ENCODE measurements at places on chromosomes 12 and 14.
A peak's percentile ranks its signal among the peaks of the same experiment; 100 is the strongest.

GRCh38 chr14:77570706-77571268 lies 45.6 kb downstream of the SPTLC2 start:
- DNase-seq = no peak

- peak; percentile 89 for DNase-seq
Measured at GRCh38 chr12:53295070-53295890, at the start of gene PFDN5. PFDN5 (plus strand) TSS chr12:53295542; CDS start chr12:53295568, 26 bp downstream.

- no peak for DNase-seq
Measured at GRCh38 chr12:62629413-62629812, 162.8 kb downstream of the MON2 start.

DNA sequence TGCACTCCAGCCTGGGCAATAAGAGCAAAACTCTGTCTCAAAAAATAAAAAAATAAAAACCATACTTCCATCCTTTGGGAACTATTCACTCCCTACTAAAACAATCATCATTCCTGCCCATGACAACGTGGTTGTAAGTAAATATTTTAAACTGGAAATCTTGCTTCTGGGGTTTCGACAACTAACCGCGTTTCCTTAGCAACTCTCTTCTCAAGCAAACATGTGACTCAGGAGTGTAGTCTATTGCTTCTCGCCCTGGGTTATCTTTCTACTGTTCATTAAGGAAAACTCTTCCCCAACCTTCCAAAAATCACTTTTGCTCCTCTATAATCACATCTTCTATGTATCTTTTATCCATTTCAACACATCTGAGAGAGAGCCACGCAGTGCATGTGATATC lies 21.8 kb downstream of the APPL2 start:
- DNase-seq = no peak

DNA sequence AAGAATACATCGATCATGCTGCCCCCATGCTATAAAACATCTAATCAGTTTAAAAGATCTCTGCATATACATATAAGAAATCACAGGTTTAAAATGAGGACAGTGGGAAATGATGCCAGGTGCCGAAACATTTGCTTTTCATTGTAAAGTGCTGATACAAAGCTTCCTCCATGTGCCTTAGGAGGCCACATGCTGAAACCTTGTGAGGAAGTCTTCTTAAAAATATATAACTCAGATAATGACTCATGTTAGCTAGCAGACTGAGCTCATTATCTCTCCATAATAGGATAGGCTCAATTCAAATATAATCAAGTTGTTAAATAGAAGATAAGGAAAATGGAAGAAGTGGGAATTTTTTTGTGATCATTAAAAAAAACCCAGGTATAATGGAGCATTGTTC lies 65.9 kb downstream of the RFX4 start:
- no peak for DNase-seq

- no peak for DNase-seq
Measured at GRCh38 chr12:47944685-47945340, 18.6 kb upstream of the TMEM106C start.

GRCh38 chr12:77325511-77326236 lies 260.3 kb upstream of the E2F7 start:
- DNase-seq = no peak

GRCh38 chr14:34354556-34354955 lies 107.5 kb downstream of the SPTSSA start:
- DNase-seq = no peak

- DNase-seq = no peak
Measured at GRCh38 chr14:75389679-75390078, 38.1 kb upstream of the JDP2 start.

DNA sequence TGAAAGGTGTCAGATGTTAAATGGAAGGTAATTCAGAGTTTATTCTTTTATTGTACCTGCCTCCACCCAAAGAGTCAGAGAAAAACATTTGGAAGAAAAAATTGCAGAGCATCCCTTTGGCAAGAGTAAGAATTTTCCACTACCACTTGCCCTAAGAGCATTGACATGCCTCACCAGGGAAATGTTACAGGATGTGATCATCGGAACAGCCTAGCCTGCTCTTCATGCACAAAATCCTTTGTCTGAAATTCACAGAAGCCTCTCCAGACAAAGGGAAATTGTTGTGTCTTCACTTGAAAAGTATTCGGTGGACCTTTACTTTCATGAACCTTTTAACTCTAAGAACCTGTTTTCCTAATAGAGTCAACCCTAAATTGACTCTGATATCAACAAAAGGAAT lies 36.9 kb downstream of the ATP2A2 start:
- DNase-seq = no peak

- no peak for DNase-seq
Measured at GRCh38 chr12:95481072-95481471, 7.1 kb downstream of the METAP2 start.

- no peak for DNase-seq
Measured at GRCh38 chr12:48816143-48816854, 2.0 kb upstream of the CACNB3 start.

DNA sequence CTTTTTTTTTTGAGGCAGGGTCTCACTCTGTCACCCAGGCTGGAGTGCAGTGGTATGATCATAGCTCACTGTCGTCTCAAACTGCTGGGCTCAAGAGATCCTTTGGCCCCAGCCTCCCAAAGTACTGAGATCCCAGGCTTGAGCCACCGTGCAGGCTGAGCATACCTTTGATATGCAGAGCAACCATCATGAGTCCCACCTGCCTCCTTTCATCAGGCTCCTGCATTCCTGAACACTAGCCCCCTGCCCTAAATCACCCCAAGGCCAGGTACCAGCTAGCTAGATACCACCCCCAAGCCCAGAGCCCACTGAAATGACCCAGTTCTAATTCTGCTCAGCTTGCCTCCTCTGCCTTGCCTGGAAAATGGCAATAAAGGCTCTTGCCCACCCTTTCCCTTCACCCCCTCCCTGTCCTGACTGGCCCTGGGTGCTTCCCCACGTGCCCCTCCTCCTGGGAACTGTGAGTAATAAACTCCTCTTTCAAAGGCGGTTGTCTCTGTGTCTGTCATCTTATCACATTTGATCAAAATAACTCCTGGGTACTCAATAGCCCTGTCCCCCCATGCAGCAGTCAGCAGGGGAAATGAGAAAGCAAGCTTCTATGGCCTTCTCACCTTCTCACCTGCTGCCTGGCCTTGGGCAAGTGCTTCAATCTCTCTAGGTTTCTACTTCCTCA lies 6.4 kb upstream of the BRF1 start:
- peak; percentile 27 for DNase-seq

GRCh38 chr12:23523339-23523738 lies 426.1 kb downstream of the SOX5 start:
- DNase-seq = no peak

- peak; percentile 79 for DNase-seq
Measured at GRCh38 chr14:20697273-20698017, 8.9 kb downstream of the ANG start.

- DNase-seq = no peak
Measured at GRCh38 chr14:82647088-82647810, 1113.6 kb upstream of the SEL1L start.

DNA sequence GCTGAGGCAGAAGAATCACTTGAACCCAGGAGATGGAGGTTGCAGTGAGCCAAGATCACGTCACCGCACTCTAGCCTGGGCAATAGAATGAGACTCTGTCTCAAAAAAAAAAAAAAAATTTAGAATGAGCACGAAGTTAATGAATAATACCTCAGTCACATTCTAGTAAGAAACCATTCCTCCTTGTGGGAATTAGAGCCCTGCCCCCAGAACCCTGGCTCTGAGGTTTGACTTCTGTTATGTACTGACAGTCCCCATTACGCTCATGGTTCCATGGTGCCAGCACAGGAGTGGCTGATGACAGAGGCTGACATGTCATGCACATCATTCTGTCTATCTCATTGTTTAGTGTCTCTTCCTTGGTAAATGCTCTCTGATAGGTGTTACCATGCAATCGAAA lies 132.6 kb upstream of the FGD4 start:
- DNase-seq = no peak

GRCh38 chr12:61765926-61766325 lies 494.3 kb upstream of the USP15 start:
- DNase-seq = no peak

DNA sequence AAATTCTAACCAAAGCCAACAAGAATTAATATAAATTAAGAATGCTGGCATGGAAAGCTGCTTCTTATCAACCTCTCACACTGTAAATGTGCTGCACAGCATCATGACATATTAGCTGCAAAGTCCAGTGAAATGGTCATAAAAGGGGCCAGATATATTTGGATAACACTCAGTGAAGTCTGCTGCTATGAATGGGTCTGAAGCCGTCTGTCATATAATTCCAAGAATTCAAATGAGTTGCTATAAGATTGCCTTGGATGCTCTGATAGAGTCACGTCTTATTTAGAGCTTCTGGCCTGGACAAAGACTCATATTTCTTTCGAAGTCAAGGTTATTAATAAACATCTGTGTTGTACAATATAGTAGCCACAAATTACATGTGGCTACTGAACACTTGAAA lies 54.3 kb upstream of the OVCH1 start:
- no peak for DNase-seq

DNA sequence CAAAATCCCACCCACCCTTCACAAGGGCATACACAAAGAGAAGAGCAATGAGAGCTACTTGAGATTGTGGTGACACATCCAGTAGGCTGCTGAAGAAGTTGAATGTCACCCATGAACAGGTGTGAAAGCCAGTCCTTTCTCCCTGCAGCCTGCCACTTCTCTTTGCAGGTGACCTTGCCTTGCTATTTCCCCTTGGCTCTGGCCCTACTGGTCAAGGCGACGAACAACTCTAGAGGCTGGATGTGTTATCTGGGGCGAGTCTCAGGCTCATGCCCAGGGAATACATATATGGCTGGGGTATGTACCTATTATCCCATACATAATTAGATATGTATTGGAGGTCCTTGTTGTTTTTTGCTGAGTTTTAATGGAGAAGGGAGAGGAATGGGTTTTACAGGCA lies 70.2 kb upstream of the EGLN3 start:
- no peak for DNase-seq

DNA sequence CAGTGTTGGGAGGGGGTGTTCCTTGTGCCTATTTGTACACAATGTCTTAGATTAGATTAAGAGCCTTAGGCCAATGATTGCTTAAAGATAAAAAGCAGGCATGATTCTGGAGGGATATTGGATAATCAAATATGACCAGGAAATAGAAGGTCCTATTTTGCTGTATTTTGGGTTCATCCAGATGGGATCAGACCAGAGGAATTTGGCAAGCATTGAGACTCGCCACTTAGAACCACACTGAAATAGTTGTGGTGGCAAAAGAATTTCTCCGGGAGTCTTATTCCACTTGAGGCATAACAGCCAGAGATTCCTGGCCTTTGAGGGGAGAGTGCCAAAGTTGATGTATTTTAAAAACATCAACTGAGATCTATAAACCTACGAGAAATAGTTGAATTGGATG lies 327.2 kb downstream of the RAD51B start:
- DNase-seq = no peak

- no peak for DNase-seq
Measured at GRCh38 chr12:122032580-122032979, 10.9 kb downstream of the BCL7A start.

GRCh38 chr12:124721501-124722162 lies 142.0 kb downstream of the SCARB1 start:
- no peak for DNase-seq

DNA sequence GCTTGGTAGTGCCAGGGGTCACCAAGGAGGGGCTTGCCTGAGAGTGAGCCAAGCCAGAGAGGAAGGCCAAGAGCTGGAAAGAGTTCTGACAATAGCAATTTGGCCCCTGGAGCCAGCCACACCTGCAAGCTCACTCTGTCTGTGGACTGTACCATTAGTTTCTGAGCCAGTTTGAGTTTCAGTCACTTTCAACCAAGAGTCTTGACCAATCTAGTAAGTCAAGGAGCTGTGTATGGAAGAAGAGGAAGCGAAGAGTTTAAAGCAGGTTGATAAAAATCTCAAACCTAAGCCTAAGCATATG lies 38.5 kb downstream of the NT5DC3 start:
- DNase-seq = no peak

DNA sequence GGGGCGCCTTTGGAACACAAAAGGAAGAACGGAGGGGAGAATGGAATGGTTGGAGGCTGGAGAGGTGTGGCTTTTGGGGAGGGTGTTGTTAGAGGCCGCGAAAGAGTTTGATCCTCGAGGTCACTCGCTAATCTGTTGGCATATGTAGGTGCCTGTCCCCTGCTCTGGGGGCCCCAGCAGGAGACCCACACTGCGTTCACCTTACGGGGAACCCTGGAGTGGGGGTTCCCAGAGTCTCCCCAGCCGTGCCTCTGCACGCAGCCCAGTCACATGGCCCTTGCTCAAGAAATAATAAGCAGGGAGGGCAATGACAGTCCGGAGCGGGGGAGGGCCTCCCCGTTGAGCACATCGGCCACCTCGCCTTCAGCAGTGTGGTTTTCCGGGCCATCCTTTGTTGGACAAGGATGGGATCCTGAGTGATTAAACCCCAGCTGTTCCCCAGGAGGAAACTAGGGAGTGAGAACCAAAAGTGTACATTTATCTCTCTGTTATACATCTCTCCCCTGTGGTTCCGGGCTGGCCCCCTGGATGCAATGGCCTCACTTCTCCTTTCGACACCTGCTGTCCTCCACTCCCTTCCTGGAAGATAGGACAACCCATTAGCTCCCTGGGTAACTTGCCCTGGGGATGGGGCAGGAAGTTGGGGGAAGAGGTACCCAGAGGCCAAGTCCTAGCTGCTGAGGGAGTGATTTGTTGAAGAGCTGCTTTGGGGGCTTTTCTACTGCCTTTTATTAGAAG lies 1.3 kb downstream of the PLEKHG3 start:
- DNase-seq = no peak

Data from activated T-cell treated with anti-CD3 and anti-CD28 coated beads, Interleukin-2, amount 50 U/mL, for 48 hours (primary cell).